ENCODE measurements at places on chromosomes 4 and X.

GRCh38 chr4:74823194-74823593 is 28.9 kb upstream of the BTC start:
- DNase-seq: no peak

DNA sequence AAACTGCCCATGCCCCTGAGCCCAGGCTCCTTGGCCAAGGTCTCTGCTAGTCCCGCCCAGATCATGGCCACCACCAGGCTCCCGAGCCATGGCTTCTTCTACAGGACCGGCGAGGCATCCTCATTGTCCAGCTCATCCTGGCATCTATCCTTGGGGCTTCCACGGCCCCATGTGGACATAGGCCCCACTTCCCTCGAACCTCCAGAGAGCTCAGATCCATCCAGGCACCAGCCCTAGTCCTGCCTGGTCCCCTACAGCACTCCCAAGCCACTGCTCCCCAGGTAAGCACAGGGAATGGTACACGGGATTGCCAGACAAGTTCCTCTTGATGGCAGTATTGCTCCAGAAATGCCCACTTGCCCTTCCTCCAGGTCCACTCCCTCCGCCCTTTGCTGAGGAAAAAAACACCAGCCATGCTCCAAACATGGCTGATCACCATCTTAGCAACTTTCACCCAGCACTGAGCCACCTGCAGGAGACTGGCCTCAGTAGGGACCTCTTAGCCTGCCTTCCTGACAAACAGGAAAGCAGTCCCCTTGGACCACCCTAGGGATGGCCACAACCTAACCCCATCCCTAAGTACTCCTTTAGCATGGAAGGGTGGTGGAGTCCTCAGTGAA is 272.1 kb upstream of the AGTR2 start:
- no peak for DNase-seq

DNA sequence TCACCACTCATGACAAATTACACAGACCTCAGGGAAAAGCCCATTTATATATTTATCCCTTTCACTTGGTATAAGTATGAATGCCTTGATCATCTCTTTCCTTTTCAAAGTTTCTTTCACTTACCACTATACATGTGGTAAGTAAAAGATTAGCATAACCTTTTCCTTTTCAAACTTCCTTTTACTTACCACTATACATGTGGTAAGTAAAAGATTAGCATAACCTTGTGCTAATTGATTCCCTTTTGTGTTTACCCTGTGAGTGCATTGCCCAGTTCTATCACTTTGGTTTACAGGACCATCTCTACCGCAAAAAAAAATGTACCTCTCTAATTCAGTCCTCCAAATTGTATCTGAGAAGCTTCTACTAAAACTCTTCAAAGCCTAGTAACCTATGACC is 32.7 kb upstream of the TCEANC start:
- no peak for DNase-seq

DNA sequence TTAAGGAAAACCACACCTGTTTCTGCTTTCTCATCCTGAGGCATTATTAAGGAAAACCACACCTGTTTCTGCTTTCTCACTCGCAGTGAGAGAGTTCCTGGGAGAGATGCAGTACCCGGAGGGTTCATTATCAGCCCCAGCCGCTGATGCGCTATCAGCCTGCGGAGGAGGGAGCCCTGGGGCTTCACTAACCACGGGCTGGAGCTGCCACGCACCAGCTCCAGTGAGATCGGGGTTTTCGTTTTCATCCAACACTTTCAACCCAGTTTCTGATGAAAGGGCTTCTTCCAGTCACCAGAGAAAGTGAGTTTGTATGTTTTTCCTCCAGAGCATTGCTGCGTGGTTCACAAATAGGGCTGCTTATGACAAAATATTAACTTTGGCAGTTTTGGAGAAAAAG is 93.2 kb upstream of the PRKX start:
- no peak for DNase-seq

GRCh38 chr4:151673908-151674520 is 86.8 kb downstream of the GATB start:
- no peak for DNase-seq

GRCh38 chrX:10404436-10404835 is 215.9 kb downstream of the MID1 start:
- no peak for DNase-seq

- no peak for DNase-seq
Measured at GRCh38 chr4:87117732-87118075, 102.7 kb downstream of the KLHL8 start.

DNA sequence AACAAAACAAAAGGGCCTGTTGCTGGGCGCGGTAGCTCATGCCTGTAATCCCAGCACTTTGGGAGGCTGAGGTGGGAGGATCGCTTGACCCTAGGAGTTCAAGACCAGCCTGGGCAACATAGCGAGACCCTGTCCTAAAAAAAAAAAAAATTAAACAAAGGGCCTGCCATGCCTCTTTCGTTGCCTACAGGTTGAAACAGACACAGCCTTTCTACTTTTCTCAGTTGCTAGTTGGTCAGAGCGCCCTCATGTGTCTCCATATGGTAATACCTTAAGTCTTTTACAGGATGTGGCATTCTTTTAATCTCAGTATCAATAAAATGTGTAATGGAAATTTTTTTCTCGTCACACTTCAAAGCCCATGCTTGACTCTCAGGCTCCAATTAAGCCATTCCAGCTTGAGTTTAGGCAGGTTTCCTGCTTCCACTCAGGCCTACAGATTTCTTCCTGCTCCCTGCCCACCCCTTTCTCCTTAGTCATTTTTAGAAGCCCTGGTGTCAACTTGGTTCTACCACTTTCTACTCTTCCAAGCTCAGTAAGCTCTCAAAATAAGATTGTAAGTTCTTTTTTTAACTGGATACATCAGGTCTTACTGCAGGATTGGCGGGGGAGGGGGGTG is 4.6 kb upstream of the SOWAHD start:
- peak; percentile 36 for DNase-seq

DNA sequence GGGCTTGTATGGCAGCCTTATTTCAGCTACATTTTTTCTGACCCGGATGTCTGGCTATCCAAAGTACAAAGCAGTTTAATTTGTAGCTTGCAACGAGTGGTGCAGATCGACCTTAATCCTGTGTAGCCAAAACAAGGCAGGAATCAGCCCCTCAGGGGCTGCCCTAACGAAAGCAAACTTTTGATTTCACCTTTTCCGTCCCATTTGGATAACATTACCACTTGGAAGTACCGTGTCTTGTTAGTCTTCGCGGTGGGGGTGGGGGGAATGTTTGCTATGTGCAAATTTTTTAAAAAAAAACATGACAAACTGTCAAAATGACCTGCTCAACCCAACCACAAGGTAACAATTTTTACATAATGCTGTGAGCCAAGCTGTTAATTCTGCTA is 766 bp upstream of the DNAJB14 start:
- DNase-seq: no peak

DNA sequence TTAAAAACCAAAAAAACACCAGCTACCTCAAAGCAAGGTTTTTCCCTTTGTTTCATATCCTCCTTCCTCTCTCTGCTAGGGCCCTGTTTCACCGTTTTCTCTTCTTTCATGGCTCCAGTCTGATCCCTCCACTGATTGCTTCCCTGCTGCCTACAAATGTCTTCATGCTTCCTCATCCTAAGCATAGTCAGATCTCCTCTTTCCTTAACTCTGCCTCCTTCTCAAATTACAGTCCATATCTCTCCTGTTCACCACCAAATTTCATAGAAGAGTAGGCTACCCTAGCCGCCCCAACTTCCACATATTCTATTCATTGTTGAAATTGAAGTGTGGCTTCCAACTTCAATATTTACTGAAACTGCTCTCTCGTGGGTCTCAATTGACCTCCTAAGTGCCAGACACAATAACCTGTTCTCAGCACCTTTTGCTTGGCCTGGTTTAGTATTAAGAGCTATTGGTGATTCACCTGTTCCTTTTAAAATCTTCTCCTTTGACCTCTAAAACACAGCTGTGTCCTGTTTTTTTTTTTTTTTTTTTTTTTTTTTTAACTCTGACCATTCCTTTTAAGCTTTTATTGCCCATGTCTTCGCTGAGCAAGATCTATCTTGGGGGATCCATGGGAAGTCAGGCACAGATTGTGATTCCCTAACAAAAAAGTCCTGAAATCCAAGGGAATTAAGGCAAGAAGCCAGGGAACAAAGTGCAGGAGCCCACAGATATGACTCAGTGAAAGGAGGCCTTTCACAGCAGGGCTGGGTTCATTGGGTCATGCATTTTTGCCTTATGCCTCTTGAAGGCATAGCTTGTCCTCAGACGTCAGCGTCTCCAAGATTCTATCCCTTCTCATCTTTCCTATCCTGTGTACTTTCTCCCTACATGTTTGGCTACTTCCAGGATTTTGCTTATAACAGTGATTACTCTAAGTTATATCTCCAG is 85.4 kb downstream of the RPS3A start:
- DNase-seq: no peak

GRCh38 chrX:74426071-74426470 is 4.8 kb downstream of the SLC16A2 start:
- no peak for DNase-seq

- no peak for DNase-seq
Measured at GRCh38 chr4:146369446-146369845, 152.3 kb downstream of the SLC10A7 start.

GRCh38 chr4:7763788-7764187 is 175.9 kb downstream of the AFAP1 start:
- peak; percentile 50 for DNase-seq

- DNase-seq: no peak
Measured at GRCh38 chr4:108829966-108830492, 67.2 kb upstream of the ETNPPL start.

DNA sequence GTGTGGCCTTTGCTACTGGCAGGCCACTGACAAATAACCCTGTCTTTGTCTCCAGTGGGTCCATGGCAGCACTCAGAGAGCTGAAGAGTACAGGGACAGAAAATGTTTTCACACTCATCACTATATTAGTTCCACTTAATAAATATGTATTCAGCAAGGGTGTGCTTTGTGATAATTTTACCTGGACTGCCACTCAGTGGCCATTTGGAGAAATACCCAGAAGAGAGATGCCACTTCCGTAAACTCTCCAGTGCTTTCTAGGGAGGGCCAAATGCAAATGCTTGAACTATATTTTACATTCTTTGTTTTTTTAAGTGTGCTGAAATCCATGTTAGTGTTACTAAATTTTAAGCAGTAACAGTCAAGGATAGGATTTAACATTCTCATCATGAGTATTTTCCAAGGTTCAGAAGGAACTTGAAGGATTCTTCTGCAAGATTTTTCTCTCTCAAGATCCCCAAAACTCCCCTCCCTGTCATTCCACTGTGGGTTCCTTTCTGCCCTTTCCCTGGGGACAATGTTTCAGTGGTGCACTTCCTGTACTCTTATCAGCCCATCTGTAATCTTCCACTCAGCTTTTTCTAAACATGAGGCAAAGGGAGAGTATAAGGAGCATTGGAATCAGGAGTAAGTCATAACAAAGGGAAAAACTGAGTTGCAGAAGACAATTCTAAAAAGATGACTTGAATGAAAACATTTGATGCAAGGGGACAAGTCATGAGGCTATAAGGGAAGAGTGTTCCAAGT is 46.0 kb downstream of the TFDP3 start:
- peak; percentile 31 for DNase-seq

DNA sequence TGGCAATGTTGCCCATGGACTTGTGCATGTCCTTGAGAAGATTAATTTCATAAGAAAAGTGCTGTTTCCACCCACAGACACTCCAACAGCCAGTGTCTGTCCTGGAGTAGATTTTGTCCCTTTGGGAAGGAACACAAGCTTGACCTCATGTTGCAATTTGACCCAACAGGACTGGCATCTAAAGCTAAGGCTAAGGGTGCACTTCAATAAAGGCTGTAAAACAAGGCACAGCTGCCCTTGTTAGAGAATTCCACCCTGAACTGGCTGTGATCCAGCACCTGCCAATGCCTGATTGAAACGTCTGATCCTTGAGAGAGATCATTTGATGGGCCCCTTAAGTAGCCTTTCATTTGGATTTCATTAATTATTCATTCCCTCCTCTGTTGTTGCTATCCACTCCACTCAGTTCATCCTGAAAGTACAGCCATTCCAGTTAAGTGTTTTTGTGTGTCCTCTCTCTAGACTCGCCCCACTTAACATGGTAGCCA is 56.2 kb downstream of the CD99L2 start:
- DNase-seq: no peak

DNA sequence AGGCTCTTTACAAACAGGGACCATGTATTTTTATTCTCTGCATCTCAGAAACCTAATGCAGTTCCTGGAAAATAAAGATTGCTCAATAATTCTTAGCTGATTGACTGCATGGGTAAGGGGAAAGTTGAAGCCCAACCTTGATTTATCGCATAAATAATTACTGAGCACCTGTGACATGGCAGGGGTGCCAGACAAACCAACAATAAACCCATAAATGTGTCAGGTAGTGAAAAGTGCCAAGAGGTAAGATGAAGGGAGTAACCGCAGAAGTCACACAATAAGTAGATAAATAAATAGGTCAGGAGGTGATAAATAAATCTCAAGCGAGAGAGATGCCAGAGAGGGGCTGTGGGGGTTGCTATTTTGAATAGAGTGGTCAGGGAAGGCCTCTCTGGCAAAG is 20.1 kb upstream of the AP1S2 start:
- no peak for DNase-seq

- peak; percentile 36 for DNase-seq
Measured at GRCh38 chr4:87465739-87466366, 43.5 kb downstream of the NUDT9 start.

GRCh38 chr4:137253949-137254348 is 278.3 kb downstream of the PCDH18 start:
- no peak for DNase-seq

- DNase-seq: no peak
Measured at GRCh38 chr4:3630598-3631543, 98.6 kb upstream of the LRPAP1 start.

GRCh38 chr4:66284991-66285451 is 614.7 kb upstream of the EPHA5 start:
- DNase-seq: no peak

- DNase-seq: no peak
Measured at GRCh38 chrX:108456971-108457477, 17.4 kb downstream of the COL4A5 start.

DNA sequence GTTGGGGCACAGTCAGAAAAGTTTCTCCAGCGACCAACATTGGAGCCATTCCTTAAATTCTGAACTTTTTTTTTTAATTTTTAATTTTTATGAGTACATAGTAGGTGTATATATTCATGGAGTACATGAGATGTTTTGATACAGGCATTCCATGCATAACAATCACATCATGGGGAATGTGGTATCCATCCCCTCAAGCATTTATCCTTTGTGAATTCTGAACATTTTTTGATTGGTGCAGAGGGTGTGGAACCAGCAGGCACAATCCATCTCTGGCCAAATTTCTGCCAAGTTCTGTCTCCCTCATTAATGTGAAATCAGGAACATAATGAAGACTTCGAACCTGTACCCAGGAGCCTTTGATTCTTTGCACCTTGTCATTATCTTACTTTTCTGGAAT is 267.0 kb downstream of the FRMPD4 start:
- DNase-seq: no peak

- DNase-seq: no peak
Measured at GRCh38 chr4:14868426-14869395, 133.6 kb upstream of the CPEB2 start.

- DNase-seq: no peak
Measured at GRCh38 chr4:155245105-155245504, 36.7 kb downstream of the NPY2R start.

DNA sequence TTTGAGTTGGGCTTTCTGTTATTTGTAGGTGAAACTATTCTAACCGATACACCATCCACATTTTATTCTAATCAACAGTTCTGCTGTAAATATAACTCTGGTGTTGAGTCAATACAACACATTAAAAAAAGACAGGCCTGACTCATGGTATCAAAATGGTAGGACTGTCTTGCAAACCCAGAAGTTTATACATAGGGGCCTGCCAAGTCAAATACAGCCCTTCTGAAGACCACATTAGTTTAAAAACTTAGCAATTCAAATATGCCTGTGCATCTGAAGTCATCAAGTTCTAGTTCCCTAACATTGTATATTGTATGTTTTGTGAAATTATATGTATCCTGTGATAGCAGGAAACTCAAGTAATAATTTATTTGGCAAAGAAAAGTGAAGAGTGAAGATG is 24.4 kb upstream of the PDE5A start:
- DNase-seq: no peak

Measured in RCC 7860 (cell line).